ENCODE measurements at places on chromosomes 7 and 10.

GRCh38 chr10:61096056-61096455 lies 152.1 kb upstream of the RHOBTB1 start:
- no peak for DNase-seq

DNA sequence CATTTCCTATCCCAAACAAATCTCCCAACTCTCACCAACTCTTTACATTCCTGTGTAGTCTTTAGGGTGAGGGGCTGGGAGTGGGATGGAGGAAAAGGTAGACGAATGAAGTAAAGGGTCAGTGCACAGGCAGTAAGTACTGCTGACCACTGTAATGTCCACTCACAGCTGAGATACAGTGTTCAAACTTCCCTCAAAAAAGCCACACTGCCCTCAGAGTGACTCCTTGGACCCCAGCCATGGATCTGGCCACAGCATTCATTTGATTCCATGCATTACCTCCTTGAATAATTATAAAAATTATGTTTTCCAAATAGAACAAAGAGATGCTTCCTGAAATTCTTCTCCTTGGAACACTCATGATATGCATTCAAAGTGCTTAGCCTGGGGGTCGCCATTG lies 19.8 kb upstream of the HIPK2 start:
- DNase-seq: no peak

DNA sequence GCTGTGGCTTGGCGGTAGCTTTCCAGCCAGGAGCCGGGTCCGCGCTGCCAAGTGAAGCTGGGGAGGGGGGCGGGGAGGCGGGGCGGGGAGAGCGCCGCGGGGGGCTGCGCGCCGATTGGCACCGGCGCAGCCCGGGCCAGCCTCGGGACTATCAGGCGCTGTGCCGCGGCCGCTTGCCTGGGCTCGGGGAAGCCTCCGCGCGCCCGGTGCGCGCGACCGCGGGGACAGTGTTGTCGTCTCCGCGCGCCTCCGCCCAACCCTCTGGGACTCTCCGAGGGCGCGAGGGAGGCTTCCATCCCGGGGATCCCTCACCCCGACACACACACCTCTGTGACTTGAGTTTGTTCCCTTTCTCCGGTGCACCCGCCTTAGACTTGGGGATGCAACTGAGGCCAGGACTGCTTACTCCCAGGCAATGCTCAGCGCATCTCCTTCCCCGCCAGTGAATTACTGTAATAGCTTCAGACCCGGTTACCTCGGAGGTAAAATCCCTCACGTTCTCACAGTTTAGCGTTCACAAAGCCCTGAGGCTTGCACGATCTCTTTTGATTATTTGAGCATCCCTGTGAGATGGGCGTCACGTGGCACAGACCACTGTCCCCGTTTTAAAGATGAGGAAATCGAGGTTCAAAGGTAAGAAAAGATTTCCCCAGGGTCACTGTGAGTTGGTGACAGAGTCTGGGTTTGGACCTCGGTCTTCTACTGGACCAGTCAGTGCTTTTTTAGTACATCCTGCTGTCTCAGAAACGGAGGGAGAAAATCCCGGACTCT lies at the start of gene NKX1-2:
TSS of gene NKX1-2 (minus strand) at position 24 of the 771 bp plus-strand sequence. CDS start 92 bp downstream, outside the sequence.
- DNase-seq: no peak

GRCh38 chr10:29810816-29811215 lies 176.0 kb upstream of the SVIL start:
- no peak for DNase-seq

DNA sequence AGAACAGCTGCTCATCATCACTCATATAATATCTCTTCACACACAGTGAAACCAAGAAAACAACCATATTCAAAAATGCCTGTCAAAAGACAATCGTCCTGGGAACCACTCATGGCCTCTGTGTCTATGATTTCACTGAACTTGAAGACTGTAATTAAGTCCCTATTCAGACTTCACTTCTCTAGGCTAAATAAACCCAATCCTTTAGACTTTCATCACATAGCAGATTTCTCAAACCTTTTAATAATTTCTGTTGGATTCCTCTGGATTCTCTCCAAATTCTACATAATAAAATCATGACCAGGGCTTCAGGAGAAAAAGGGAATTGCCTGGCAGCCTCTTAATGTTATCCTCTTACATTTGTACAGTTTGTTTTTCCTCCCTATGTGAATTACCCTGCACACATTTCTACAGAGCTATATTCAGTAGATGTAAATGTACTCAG lies 201.1 kb downstream of the LRRN3 start:
- no peak for DNase-seq

DNA sequence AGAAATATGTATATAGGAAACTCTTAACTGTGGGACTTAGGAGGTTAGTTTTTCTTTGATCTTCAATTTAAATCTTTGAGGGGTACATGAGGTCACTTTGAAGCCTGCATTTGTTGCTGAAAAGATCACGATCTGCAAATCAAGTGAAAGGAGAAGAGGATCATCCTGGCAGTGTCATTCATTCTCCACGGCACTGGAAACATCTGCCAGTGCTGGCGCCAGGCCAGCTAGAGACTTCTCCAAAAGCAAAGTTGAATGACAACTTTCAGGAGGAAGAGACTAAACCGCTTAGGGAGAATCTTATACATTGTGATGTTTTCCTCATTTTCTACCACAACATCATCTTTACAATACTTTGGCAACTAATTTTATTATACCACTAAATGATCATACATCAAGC lies 42.5 kb downstream of the MRC1 start:
- peak; percentile 76 for DNase-seq

Data from posterior cingulate gyrus (tissue), 11 donors.